GM13977 (cell line): ENCODE measurements at places on chromosomes 16 and 17.

DNA sequence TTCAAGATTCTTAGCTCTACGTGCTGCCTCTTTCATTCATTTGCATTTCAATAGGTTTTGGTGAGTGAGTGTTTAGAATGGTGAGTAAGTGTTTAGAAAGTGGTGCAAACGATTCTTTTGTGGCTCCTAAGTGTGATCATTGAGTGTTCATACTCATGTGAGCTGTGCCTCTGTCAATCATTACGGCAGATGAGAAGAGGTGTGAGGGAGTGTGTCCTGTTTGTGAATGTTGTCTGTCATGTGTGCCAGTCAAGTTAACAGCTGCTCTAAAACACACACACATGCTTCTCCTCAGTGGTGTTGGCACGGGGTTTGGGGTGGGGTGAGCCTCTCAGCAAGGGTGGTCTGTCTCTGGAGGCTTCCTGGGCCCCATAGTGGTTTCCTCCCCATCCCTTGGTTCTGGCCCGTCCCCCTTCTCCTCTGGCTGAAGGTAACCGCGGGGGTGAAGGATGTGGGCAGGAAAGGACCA lies 11.4 kb downstream of the MYL4 start:
- DNase-seq = no peak

DNA sequence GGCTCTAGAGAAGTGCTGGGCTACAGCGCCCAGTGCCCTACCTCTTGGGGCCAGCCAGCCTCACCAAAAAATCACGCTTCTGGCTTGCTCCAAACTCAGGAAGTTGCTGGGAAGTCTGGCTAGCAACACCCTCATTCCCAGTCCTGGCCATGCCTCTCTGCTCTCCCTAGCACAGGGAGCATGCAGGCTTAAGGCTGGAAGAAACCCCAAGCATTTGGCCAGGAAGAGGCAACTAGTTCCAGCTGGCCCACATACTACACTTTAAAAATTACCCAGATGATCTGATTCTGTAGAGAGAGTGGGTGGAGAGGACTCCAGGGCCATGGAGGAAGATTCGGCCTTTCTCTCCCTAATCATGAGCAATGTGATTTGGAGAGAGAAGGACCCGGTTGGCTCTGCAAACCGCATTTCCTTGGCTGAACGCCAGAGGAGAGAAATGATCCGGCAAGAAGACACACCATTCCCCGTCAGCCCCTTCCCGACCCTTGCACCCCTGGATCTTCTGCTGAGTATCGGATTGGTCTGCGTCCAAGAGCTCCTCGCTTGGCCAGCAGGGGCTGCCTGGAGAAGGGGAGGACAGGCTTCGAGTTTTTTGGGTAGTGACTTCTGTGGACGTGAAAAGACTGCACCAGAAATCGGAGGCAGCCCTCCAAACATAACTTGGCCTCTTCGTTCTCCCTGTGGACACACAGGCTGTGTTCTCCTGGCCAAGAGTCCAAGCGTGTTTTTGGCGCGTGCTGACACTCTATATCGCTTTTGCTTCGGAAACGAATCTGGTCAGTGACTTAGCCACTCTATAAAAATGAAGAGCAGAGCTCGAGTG lies 406.3 kb downstream of the WWOX start:
- no peak for DNase-seq

GRCh38 chr17:45700171-45701090 lies 83.7 kb upstream of the CRHR1 start:
- no peak for DNase-seq

GRCh38 chr16:14628806-14629611 lies 1.1 kb downstream of the PARN start:
- no peak for DNase-seq

- no peak for DNase-seq
These were observed 23.5 kb downstream of the OMG start for GRCh38 chr17:31273516-31273915.

DNA sequence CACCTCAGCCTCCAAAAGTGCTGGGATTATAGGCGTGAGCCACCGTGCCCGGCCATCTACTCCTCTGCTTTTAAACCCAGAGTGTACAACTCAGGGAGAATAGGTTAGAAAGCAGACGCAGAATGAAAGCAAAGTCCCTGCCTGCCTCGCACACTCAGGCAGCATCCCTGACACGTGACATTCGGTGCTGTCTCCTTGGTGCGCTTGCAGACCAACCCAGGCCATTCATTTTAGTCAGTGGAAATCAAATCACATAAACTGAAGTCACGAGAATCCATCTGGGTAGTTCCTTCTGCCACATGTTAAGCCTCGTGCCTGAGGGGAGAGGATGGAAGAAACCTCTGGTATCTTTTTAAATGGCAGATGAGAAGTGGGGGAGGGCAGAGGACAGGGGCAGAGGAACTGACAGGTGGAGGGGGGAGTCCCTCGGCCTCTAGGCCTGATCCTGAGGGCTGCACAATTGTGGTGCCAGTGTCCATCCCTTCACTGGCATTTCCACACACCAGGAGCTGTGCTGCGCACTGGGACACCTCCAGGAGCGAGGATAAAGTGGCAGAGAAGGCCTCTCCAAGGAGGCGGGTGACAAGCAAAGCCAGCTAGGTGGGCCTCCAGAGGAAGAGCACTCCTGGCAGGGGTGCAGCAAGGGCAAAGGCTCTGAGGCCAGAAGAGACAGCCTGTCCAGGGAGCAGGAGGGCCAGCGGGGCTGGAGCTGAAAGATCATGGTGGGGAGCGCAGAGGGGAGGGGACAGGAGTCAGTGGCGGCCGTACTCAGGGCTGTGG lies 196.3 kb downstream of the KATNIP start:
- DNase-seq = no peak

DNA sequence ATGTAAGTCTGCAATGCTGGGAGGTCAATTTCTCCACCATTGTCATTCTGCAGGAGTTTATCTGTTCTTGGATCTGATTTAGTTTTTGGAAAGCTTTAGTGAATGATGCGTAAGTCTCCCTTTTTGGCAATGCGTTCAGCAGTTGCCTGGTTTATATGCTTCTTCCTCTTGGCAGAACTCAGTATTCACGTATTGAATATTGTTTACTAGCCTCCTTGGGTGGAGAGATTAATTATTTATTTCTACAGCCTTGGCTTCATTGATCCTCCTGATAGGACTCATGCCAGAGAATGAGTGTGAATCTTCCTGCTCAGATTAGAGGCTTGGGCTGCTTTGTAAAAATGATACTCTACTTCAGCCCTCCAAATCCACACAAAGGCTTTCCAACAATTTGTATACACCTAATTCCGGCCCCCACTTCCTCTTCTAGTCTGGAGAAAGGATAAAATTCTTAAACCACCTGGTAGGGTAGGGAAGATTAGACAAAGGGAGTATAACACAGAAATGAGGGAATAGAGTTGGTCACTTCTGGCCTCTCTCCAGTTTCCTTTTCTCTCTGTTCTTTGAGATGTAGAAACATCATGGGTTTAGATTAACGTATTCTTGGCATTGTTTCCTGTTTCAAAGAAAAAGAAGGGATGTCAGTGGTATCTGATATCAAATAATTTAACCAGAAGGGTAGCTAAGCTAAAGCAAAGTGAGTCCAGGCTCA lies 929.8 kb downstream of the KCNJ2 start:
- no peak for DNase-seq

DNA sequence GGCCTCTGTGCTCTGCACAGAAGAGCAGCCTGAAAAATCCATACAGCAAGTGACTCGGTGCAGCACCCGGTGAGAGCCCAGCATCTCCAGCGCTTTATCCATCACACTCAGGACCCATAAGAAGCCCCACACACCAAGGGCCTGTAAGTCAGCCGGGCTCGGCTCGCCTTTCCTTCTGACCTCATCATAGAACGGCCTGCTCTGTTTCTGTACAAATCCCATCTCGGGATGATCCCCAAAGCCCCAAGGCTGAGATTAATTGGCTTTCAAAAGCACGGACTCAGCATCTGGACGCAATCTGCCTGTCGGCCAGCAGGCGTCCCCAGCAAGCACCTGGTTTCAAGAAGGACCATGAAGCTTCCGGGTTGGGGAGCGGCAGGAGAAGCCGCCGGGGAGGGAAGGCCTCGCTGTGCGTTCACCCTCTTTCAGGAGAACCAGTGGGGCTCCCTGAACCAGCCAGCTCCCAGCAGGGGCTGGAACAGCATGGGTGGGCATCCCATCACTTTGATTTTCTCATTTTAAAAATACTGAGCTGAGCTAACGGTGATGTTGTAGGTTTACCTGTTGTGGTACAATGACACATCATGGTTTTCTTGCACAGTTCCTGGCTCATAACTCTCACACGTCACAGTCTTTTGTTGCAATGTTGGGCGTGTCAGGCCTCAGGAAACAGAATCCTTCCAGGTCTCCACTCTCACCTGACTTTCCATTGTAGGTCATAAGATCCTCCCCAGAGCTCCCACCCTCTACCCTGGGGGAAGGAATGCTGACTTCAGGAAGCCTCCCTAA lies 6.7 kb downstream of the CCDC57 start:
- DNase-seq = peak; percentile 86

GRCh38 chr17:48555258-48556228 lies 10.6 kb upstream of the HOXB2 start:
- peak; percentile 77 for DNase-seq

DNA sequence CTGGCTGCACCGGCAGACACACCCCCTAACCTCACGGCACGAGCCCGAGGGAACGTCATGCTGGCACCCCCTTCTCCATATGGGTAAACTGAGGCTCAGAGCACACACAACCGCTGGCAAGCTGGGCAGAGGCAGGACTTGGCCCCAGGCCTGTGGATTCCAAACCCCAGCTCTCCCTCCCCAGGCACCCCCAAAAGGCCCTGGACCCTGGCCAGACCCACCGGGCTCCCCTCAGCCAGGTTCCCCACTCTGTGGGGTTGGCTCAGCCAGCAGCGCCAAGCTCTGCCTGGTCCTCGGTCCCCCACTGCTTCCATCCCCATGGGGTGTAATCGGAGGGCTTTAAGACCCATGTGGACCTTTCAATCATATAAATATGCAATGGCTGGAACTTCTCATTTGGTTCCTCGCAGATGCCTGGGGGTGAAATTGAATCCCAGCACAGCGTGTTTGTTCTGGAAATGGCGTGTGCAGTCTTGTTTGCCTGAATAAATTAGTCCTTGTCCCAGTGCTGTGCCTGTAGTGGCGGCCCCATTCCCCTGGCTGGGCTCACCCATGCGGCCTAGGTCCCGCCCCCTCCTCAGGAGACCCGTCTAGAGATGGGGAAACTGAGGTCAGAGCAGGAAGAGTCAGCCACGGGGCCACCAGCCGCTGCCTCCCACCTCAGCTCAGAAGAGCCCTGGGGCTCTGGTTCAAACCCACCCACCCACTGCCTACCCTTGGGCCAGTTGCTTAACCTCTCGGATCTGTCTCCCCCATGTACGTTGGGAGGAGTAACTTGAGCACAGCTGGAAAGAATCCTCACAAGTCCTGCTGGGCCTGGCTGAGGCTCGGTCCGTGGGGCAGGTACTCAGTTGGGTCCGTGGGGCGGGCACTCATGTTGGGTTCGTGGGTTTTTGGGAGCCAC lies 57.3 kb downstream of the ZFPM1 start:
- no peak for DNase-seq

DNA sequence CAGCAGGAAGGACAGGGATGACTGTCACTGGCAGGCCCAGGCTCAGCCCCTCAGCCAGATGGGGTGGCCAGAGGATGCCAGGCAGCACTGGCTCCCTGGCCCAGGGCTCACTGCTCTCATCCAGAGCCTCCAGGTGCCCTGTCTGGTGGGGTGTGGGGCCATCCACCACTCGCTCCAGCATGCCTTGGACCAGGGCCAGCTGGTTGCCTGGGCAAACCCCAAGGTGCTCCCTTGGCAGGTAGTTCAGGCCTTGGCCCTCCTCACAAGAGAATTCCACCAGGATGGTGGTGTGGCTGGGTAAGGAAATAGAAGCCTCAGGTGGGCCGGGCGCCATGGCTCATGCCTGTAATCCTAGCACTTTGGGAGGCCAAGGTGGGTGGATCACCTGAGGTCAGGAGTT lies 29.4 kb downstream of the LGALS9 start:
- DNase-seq = no peak

- peak; percentile 46 for DNase-seq
These were observed 645 bp upstream of the GFOD2 start for GRCh38 chr16:67719778-67720144.

DNA sequence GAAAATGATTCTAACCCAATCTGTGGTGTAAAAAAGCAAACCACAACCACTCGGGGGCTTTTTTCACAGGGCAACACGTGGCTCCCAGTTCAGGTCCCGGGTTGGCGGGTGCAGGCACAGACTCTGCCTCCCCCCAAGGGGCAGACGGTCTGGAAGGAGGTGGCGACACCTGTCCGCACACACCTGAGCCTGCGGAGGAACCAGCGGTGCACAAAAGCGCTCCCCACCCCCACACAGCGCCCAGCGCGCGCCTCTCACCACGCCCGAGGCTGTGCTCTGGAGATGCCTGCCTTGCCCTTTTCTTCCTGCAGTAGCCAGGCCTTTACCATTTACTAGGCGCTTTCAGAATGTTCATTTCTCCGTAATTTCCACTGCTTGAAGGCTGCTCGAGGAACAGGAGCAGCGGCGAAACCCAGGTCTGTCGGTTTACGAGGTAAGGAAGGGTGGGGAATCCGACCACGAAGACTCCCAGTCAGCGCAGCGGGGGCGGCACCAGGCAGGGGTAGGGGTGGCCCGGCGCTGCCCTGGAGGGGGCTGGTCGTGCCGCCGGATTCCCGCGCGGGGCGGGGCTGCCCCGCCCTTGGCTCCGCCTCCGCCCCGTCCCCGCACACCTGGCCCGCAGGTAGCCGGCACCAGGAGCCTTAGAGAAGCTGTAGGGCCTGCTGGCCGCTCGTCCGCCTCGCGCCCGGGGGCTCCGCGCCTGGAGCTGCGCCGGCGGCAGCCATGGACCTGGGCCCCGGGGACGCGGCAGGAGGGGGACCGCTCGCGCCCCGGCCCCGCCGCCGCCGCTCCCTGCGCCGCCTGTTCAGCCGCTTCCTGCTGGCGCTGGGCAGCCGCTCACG lies at the start of gene USP43:
TSS of gene USP43 (plus strand) at position 608 of the 842 bp plus-strand sequence. CDS start at position 724, 116 bp downstream.
- DNase-seq = peak; percentile 61

- peak; percentile 70 for DNase-seq
These were observed 3.7 kb upstream of the CDK3 start for GRCh38 chr17:75996665-75997590.

- no peak for DNase-seq
These were observed 1.6 kb downstream of the ACLY start for GRCh38 chr17:41917192-41917591.

DNA sequence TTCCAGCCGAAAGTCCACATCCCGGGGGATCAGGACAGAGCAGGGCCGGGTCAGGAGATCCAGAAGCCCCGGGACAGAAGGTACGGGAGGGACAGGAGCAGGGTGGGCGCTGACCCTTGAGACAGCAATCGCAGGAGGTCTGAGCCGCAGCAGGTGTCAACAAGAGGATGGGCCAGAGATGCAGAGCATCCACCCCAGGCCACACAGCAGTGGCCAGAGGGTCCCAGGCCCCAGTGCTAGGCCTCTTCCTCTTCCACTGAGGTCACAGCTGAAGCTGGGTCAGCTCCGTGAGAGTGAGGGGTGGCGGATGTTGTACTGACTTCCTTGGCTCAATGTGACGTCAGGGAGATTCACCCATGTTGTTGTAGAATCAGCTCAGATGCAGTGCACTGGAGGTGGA lies 8.7 kb upstream of the RNF213 start:
- DNase-seq = no peak

DNA sequence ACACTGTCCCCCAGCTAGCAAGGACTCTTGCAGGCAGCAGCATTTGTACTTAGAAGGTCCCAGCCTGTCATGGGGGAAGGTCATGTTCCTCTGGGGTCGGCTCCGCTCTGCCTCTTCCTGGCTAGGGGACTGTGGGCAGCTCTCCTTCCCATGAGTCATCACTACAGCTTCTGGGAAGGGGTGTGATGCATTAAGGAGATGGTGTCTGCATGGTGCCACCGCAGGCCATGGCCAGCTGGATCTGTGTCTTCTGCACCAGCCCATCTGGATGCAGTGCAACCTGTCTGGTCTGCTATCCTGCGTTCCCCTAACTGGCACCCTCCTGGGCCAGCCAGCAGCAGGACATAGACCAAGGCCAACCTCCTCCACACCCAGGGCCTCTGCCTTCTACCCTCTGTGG lies 6.3 kb downstream of the STARD3 start:
- no peak for DNase-seq
